ENCODE measurements at places on chromosomes 16 and 17. TPM values are rescaled to one million over a fixed set of nuclear protein-coding genes. Genes with fewer than 3 reads are reported as not detected.

HBA1 gene
- not detected for total RNA-seq

OR2C1 gene
- not detected for total RNA-seq

CEP295NL gene
- not detected for total RNA-seq

PRSS33 gene
- not detected for total RNA-seq

PROCA1 gene
- total RNA-seq, result 4.5 TPM

CCDC144A gene
- total RNA-seq, result 7.6 TPM

NPIPB9 gene
- total RNA-seq, result 0.91 TPM

KCNH4 gene
- total RNA-seq, result 0.53 TPM

RDM1 gene
- total RNA-seq, result 6.5 TPM

CPNE2 gene
- total RNA-seq, result 7.3 TPM

CDH1 gene
- total RNA-seq, result 9.1 TPM

TXNDC17 gene
- 52.4 TPM for total RNA-seq

CDR2 gene
- total RNA-seq, result 29.5 TPM

C1QTNF8 gene
- not detected for total RNA-seq

PIK3R6 gene
- 1.8 TPM for total RNA-seq

TNRC6C gene
- total RNA-seq, result 20.3 TPM

CTRB1 gene
- total RNA-seq, result not detected

HIGD1B gene
- not detected for total RNA-seq
